Fibroblast of skin of back (primary cell): ENCODE measurements at places on chromosomes 6 and 20.

GRCh38 chr6:42359021-42359420, 92.7 kb downstream of the TRERF1 start:
- DNase-seq: peak; percentile 38

- no peak for DNase-seq
Observed at GRCh38 chr20:5990946-5991345, 40.5 kb downstream of the MCM8 start.

DNA sequence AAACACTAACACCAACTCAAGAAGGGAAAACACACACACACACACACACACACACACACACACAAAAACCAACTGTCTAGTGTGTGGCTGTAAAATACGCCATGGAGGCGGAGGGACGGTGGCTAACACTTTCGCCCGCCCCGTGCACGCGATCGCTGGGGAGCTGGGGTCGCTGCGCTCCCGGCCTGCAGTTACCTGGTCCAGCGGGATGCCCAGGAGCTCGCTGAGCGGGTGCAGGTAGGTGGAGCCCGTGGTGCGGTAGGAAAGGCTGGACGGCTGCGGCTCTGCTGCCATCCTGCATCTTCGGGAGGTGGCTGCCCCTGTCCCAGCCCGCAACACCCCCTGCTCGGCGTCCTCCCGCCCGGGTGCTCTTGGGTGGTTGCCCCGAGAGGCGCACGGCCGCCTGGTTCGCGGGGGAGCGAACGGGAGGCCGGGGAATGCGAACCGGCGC, 303 bp downstream of the MBOAT1 start:
- DNase-seq: peak; percentile 30

DNA sequence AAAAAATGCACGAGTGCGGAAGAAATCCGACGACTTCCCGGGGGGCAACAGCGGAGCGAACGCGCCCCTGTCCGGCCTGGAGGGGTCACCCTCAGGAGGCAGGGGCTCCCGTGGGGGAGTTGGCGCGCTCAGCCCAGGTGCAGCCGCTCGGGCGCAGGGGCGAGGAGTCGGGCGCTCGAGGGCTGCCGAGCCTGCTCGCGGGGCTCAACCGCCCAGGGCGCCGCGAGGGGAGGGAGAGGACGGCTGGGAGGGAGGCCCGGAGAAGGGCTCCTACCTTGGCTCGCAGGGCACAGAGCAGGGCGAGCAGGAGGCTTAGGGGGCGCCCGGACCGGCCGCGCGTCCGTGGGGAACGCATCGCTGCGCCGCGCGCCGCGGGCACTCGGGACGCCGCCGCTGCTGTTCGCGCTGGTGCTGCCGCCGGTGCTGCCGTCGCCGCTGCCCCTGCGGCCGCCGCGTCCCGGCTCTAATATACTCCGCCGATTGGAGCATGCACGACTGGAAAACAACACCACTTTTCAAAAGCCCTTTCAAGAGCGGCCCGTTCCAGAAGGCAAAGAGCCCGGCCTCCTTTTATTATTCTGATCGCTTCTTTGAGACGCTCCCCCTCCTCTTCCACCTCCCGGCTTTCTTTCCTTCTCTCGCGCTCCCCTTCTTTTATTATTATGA, 490 bp downstream of the JAG1 start:
- DNase-seq: no peak
